CD4-positive, CD25-positive, alpha-beta regulatory T cell (primary cell): ENCODE measurements at places on chromosomes 11 and 22.
A peak's percentile ranks its signal among the peaks of the same experiment; 100 is the strongest.

DNA sequence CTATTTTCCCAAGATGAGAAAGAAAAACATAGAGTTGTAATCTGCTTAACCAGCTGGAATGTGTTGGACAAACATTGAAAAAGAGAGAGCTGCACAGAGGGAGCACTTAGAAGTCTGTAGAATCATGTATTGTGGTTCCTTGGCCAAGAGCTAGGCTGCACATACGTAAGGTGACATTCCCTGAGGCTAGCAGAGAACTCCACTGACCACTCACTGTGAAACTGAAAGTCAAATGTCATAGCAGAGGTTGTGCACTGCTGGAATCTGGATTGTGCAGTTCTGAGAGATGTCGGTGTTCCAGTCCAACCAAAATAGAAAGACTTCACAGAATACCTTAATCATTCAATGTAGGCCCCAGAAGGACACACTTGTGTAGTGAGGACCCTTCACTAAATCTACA lies 772.8 kb upstream of the RAG2 start:
- H3K4me1 ChIP-seq, result no peaks in the 10 kb centered on the region
- no peaks in the 10 kb centered on the region for H3K36me3 ChIP-seq
- no peak for DNase-seq
- no peaks in the 10 kb centered on the region for H3K27me3 ChIP-seq
- H3K27ac ChIP-seq, result no peak overlapping the region
- no peak overlapping the region for H3K4me3 ChIP-seq

- H3K27ac ChIP-seq, result peak overlapping the region; percentile 68
- peaks cover 62% of the 10 kb centered on the region for H3K4me1 ChIP-seq
- H3K27me3 ChIP-seq, result no peaks in the 10 kb centered on the region
- DNase-seq, result peak; percentile 37
Measured at GRCh38 chr22:31344578-31345330, 1.4 kb downstream of the PATZ1 start.

DNA sequence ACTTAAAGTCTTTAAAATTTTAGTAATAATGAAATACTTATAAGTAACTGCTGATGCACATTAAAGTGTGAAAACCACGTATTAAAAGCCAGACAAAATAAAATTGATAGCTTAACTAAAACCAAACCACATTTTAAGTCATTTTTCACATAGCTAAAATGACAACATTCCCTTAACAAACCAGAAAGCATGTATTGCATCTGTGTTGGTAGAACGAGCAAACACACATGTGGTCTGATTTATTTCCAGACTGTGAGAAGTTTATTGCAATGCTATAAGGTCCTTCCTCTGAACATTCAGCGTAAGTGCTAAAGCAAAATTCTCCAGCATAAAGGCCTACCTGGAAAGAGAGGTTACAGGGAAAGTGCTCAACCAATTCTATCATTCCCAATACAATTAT lies 57.8 kb downstream of the ARHGAP20 start:
- DNase-seq, result no peak
- no peak overlapping the region for H3K4me3 ChIP-seq
- H3K27ac ChIP-seq, result no peak overlapping the region
- no peaks in the 10 kb centered on the region for H3K27me3 ChIP-seq
- no peaks in the 10 kb centered on the region for H3K36me3 ChIP-seq

- H3K36me3 ChIP-seq, result peaks cover 76% of the 10 kb centered on the region
- H3K4me3 ChIP-seq, result no peak overlapping the region
- DNase-seq, result no peak
- H3K27ac ChIP-seq, result peak overlapping the region; percentile 80
Measured at GRCh38 chr11:64765851-64766665, 6.3 kb upstream of the PYGM start.

- H3K27me3 ChIP-seq, result no peaks in the 10 kb centered on the region
- no peak for DNase-seq
- no peaks in the 10 kb centered on the region for H3K4me1 ChIP-seq
- no peak overlapping the region for H3K27ac ChIP-seq
Measured at GRCh38 chr11:120124355-120124754, 13.6 kb downstream of the TRIM29 start.
